LNCaP clone FGC (cell line): ENCODE measurements at places on chromosomes 6 and 20.

- DNase-seq: no peak
Observed at GRCh38 chr6:37495244-37495934, 4.3 kb downstream of the CCDC167 start.

DNA sequence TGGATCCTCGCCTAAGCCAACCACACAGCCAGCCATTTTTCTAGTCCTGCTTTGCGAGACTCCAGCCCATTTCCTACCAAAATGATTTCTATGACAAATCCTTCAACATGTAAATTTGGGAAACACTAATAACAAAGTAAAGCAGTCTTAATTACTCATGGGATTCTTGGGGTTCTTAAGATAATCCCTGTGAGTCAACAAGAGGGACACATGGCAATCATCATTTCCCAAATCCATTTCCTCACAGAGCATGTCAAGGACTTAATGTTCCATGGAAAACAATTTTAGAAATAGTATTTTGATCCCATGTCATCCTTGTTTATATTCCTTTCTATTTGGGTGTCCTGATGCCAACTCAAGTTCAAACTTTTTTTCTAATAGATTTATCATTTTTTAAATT is 322.7 kb upstream of the NOX3 start:
- no peak for DNase-seq

GRCh38 chr6:159879856-159880255 is 10.9 kb upstream of the MAS1 start:
- DNase-seq: no peak

- no peak for DNase-seq
Observed at GRCh38 chr6:146741609-146742008, 142.8 kb downstream of the ADGB start.

DNA sequence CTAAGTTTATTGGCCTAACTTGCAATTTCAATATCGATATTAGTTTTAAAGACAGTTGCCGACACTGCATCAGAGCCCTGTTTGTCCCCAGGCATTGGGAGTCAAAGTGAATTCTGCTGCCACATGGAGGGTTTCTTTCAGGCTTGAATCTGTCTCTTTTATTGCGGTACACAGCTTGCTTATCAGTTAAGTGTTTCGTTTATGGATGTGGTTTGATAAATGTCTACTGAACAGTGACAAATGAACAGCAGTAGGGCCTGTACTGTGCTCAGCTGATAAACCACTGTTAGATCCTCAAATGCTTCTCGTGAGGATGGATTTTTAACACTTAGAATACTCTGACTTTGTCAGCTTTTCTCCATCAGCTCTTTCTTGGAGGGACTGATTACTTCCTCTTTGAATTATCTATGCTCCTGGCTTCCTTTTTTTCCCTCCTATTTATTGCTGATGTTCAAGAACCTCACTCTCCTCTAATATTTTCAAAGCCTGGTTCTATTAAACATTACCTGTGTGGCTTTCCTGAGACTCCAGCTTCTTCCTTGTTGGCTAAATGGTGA is 240.8 kb downstream of the PLCB1 start:
- no peak for DNase-seq

DNA sequence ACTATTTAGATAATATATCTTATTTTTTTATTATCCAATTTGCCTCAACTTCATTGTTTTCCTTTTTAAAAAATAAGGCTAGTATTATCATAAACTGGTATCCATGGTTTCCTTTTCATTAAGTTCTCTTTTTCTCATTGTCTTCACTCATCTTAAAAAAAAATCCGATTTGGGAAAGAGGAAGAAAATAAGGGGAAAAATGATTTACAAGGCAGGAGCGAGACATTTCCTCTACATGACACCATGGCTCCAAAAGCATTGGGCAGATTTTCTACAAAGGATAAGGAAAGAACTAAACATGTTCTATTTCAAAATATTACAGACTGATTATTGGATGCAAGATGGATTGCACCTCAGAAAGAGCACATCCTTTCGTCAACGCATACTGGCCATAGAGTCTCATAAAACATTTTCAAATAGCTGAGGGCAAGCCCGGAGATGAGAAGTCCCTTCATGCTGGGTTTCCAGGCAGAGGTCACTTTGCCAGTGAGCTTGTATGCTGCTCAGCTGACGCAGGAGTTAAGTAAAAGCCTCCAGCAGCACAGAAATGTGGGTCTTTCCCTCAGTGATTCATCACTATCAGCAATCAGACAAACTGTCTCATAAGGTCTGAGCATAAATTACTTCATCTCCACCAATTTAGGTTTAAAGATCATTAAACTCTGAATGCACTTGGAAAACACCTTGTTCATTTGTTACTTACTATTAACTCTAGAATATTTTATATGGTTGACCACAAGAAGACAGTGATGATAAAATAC is 129.0 kb upstream of the TNFAIP3 start:
- DNase-seq: no peak

- DNase-seq: peak; percentile 27
Observed at GRCh38 chr20:62087227-62087626, 21.5 kb upstream of the TAF4 start.

DNA sequence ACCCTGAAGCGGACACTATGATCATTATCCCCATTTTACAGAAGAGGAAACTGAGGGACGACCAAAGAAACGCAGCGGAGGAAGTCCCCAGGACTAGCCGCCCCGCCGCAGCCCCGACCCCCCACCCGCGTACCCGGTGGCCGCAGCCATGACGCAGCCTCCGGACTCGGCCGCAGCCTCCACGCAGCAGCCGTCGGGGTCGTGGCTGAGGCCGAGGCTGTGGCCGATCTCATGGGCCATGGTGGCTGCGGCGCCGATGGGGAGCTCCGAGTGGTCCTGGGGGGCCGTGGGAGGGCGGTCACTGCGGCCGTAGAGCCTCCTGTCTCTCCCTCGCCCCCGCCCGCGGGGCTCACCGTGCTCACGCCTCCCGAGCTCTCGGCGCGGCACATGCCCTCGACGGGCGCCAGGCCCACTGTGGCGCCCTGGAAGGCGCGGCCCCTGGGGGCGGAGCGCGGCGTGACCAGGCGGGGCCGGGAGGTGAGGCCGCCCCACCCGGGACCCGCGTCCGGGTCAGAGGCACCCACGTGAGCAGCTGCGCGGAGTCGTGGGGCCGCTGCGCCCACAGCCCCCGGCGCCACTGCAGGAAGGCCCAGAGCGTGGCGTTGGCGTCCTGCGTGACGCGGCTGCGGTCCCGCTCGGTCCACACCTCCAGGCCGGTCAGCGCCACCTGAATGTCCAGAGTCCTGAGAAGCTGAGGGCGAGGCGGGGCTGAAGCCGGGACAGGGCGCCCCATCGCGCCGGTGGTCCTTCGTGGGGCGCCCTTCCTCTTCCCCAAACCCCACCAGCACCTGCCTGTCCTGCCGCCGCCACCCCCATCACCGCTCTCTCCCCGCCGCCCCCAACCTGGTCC is 8.4 kb downstream of the ADAM33 start:
- no peak for DNase-seq

DNA sequence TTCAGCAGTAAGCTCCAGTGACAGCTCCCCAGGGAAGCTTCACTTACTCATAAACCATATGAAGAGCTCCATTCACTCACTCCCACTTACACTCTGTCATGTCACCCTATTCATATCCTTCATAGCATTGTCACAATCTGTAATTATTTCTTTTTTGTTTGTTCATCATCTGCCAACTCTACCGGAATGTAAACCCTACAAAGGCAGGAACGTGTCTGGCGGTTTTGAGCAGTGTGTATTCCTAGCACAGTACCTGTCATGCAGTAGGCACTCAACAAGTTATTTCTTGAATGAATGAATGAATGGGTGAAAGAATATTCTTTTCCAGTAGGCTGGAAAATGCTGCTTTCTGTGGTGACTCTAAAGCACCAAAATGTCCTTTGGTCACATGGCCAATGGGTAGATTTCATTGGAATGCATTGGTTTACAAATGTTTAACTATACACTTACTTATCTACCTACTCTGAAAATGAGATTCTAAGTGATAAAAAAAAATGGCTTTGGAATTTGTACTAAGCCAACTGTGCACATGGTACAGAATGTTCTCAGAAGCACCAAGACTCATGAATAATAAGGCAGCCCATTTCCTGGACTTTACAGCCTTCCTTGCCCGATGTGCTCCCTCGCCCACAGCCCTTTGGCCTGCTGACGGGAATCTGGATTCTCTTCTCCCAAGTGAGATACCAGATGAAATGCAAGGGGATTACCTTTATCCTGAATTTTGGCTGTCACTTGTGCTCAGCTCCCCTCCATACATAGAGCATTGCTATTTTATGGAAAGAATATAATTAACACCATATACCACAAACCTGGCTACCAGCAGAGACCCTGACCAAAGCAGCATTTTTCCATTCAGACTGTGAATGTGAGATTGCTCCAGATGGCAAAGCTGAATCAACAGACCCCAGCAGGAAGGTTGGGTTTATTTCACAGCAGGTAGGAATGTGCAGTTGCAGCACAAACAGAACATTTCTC is 273.3 kb downstream of the ALDH8A1 start:
- DNase-seq: no peak

DNA sequence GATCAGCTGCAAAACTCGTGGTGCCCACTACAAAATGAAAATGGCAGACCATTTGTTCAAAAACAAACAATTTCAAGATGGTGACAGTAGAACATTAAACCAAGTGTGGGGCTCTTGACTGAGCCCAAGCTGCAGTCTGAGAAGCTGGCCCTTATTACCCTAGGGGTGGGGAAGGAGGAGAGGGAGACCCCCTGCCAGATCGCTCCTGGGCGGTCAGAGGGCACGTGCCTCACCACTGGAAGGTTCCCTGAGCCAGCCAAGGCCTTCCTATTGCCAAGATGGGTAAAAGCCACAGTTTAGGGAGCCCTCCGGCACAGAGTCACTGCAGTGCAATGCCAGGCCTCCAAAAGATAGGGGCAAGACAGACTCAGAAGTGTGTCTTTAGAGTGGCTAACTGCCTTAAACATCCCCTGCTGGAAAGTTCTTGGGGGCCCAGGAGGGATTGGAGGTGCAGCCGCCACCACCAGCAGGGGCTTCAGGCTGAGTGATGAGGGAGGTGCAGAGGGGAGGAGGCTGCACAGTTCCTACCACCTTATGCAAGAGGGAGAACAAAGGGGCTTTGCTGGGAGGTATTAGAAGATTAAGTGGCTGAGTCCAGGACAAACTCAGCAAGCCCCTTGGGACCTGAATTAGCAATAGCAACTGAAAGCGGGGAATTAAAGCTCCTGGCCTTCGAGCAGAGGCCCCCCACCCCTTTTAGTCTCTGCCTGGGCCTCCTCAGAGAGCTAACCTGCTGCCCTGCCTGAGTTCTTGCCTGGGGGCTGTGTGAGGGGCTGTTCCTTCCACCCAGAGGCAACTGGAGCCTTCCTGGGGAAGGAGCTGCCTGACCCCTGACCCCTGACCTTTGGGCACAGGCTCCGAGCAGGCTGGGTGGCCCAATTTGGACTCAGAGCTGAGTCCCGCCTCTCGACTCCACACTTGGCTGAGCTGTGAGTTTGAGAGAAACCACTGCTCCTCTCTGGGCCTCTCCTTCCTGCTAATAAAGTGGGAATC is 88.4 kb downstream of the VEGFA start:
- no peak for DNase-seq

GRCh38 chr6:63643862-63644261 is 8.3 kb downstream of the PHF3 start:
- DNase-seq: no peak

- no peak for DNase-seq
Observed at GRCh38 chr20:59790346-59790745, 143.1 kb downstream of the SYCP2 start.

GRCh38 chr6:23445157-23445710 is 680.8 kb upstream of the NRSN1 start:
- peak; percentile 34 for DNase-seq

- no peak for DNase-seq
Observed at GRCh38 chr20:35767683-35768481, 3.9 kb upstream of the PHF20 start.

- no peak for DNase-seq
Observed at GRCh38 chr6:38220069-38220723, 400.7 kb downstream of the ZFAND3 start.

GRCh38 chr6:143579703-143580102 is 68.2 kb upstream of the FUCA2 start:
- DNase-seq: no peak

DNA sequence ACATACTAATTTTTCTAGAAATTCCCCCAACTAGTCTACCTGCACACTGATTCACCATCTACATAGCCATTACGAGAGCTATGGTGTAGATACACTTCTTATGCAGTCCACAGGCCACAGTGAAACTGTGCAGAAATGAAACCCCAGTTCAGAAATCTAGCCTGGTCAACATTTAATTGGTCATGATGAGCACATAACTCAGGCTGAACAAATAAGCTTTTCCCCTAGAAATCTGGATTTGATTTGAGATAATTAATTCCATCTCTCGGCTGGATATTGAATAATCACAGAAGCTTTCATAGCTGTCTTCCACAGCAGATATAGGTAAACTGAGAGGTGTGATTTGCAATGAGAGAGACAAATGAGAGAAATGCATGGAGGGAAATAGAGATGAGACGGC is 22.6 kb upstream of the TINAG start:
- no peak for DNase-seq

DNA sequence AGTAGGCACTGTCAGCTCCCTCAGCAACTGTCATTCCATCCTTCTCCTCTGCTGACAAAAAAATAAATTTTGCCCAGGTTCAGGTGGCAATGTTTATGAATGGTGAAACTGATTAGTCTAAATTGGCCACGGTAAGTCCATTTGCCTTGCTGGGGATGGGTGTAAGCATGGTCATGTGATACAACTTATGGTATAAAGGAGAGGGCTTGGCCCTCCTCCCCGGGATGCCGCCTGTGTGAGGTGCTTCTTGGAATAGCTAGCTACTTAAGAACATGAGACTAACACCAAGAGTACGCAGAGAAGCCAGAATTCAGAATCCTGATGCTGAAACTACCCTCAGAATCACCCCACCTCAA is 94.4 kb upstream of the MAP7 start:
- DNase-seq: no peak

DNA sequence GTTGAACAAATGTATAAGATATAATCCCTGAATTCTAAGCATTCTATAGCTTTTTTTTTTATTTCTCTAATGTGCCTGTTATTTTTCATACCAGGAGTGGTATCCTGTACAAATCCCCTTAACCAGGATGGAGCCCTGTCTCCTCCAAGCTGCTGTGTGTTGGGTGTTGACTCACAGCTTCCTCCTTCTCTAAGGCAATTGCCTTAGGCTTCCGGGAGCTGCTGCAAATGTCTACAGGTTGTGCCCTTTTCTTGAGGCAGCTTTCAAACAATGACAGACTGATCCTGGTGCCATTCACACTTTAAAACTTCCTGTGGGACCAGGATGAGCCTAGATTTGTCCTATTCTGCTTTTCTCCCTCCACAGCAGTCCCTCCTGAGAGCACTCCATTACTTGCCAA is 173.2 kb downstream of the BTBD3 start:
- no peak for DNase-seq

DNA sequence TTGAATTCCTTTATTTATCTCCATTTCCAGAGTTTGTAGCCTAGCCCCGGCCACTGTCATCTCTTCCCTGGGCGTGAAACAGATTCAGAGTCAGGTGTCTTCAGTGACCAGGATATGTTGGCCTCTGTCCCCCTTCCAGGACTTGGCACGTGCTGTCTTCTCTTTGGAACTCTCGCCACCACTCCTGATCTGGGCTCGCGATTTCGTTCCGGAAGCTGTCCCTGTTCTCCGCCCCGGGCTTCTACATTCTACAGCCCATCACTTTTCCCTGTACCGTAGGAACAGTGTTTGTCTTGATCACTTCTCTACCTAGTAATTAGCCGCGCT is 739 bp downstream of the GSS start:
- DNase-seq: peak; percentile 69
